CD4-positive, alpha-beta T cell (primary cell): ENCODE measurements at places on chromosomes 7 and 10.

GRCh38 chr10:100502926-100503494, 16.7 kb downstream of the SEC31B start:
- DNase-seq, result no peak

GRCh38 chr10:79925614-79926013, 23.3 kb downstream of the SFTPD start:
- no peak for DNase-seq

- no peak for DNase-seq
These were observed 59.4 kb downstream of the EBLN1 start for GRCh38 chr10:22158426-22158825.

GRCh38 chr7:99390941-99391602, 16.5 kb downstream of the ARPC1B start:
- no peak for DNase-seq

GRCh38 chr7:1059200-1060091, 15.1 kb downstream of the GPR146 start:
- no peak for DNase-seq

GRCh38 chr10:77574438-77574837, 63.2 kb downstream of the KCNMA1 start:
- DNase-seq, result no peak

- no peak for DNase-seq
These were observed 61.2 kb downstream of the COL28A1 start for GRCh38 chr7:7474436-7474835.

GRCh38 chr7:27091105-27091504, 4.7 kb downstream of the HOXA1 start:
- no peak for DNase-seq

GRCh38 chr7:31788445-31788844, 101.4 kb downstream of the PPP1R17 start:
- DNase-seq, result no peak
